ENCODE measurements at places on chromosomes 6 and 20. TPM values are rescaled to one million over a fixed set of nuclear protein-coding genes. Genes with fewer than 3 reads are reported as not detected.
A peak's percentile ranks its signal among the peaks of the same experiment; 100 is the strongest.

GRCh38 chr6:152848919-152849318, 98.3 kb downstream of the VIP start:
- no peak for DNase-seq

- DNase-seq = no peak
These were observed 294.3 kb upstream of the SOX4 start for GRCh38 chr6:21299216-21299615.

The KCNG1 gene
- total RNA-seq = 0.48 TPM

DNA sequence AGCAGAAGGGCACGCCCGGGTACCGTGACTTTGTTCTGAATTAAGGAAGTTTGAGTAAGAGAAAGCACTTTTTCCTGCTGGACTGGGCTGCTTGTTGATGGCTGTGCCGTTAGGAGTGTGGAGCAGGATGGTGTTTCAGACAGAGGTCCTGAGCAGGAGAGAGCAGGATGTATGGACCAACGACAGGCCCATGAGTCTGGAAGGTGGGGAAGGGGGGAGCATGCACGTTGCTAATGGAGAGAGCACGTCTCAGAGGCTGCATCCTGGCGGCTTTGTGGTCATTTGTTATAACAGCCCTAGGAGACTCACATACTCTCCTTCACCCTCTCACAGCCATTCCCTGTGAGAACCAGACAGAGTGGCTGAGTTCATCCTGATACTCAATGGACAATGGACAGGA, 56.8 kb downstream of the PHACTR3 start:
- no peak for DNase-seq

GRCh38 chr6:3415082-3415453, 41.8 kb downstream of the SLC22A23 start:
- DNase-seq = no peak

DNA sequence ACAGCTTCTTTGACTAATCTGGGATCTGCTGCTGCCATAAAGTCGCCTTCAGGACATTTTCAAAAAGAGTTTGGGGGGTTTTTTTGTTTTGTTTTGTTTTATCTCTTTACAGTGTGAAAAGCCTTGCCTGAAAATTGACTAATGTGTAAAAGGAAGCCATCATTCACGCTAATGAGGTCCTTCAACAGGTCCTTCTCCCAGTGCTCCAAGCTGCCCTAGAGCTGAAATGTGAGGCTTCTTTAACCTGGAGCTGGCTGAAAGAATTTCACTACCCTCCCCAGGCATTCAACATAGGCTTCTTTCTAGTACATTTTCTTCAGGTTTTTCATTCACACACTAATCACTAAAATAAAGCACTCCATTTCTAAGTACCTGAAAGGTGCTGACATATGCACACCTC, 145.1 kb upstream of the PRDM1 start:
- no peak for DNase-seq

The FITM2 gene
- 5.1 TPM for total RNA-seq

DNA sequence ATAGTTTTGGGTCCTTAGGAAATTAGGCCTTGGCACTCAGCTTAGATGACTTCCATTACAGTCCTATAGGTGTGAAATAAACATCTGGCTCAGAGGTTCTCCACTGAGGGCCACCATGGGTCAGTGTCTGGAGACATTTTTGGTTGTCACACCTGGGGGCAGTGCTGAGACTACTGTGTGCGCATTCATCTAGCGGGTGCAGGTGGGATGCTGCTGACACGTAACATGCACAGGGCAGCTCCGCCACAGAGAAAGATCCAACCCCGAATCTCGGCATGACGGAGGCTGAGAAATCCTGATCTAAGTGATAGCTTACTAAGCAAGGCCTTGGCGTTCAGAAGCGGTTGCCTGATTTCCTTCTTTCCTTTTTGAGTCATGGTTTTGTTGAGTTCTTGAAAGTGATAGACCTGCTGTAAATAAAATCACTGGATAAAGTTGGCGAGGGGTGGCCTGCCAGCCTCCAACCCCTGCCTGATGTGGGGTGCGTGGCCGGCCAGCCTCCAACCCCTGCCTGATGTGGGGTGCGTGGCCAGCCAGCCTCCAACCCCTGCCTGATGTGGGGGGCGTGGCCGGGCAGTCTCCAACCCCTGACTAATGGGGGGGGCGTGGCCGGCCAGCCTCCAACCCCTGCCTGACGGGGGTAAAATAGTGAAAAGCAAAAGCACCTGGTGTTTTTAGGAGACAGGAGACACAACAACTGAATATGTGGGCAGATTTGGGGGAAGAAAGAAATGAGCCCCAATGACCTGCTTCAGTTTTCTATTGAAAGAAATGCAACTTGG, 158.1 kb downstream of the CDH26 start:
- DNase-seq = no peak

The C6orf52 gene
- not detected for total RNA-seq

- DNase-seq = no peak
These were observed 9.6 kb upstream of the BTN3A2 start for GRCh38 chr6:26355366-26355765.

The NFATC2 gene
- total RNA-seq = 5.1 TPM

- DNase-seq = no peak
These were observed 757 bp upstream of the SAMD3 start for GRCh38 chr6:130223508-130223907.

GRCh38 chr6:85186546-85187175, 263.2 kb upstream of the NT5E start:
- no peak for DNase-seq

DNA sequence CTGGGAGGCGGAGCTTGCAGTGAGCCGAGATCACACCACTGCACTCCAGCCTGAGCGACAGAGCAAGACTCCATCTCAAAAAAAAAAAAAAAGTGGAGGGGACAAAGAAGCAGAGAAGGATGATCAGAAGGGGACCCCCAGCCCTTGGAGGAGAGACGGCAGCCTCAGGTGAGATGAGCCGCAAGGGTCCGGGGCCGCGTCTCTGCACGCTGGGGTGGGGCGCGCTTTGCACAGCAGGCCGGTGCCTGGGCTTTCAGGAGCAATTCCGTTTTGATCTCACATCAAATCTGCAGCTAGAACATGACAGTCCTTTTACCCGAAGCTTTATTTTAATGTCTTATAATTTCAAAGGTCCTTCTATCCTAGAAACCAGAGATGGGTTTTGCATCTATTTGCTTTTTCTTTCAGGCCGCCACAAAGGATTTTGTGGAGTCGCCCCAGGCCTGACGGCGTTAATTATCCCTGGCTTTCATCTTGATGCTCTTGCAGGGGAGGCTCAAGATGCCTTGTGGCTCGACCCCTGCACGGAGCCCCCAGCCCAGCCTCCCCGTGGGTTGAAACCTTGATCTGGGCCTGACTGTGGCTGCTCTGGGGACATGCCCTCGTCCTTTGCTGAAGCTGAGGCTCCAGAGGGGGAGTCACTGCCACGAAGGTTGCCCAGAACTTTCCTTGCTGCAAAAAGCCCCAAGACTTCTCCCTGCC, 17.3 kb downstream of the HRH3 start:
- DNase-seq = no peak

The FLRT3 gene
- 4.8 TPM for total RNA-seq

- DNase-seq = no peak
These were observed 17.8 kb upstream of the GSTA5 start for GRCh38 chr6:52858416-52858815.

DNA sequence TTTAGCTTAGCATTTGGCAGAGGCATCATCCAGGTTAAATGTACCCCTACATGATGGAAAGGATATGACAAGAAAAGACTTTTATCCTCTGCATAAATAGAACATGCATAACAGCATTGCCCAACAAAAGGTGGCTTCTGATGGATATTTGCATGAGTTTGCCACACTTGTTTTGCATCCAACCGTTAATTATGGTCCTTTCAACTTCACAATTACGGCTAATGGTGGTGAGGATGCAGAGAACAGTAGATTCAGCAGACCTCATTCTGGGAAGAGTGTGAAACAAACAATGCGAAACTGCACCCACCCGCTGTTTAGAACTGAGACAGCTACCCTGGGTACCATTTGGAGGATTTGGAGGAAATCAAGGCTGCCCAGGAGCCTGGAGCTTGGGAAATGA, 690.9 kb upstream of the CHD6 start:
- no peak for DNase-seq

DNA sequence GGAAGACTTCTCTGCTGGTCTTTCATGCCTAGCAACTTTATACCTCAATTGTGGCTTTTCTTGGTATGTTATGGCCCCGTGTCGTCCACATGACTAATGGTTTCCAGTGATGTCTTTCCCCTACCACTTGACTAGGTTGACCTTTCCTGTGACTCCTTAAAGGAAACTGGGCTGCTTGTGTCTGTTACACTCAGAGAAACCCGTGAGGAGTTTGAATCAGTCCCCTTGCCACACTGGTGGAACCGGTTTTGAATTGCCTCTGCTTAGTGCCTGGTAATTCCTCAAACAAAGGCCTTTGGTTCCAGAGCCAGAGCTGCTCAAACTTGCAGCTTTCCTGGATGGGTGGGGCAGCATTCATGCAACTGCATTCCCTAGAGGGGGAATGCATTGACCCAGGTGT, 21.9 kb downstream of the ECT2L start:
- DNase-seq = no peak

The EYA4 gene
- 0.23 TPM for total RNA-seq

DNA sequence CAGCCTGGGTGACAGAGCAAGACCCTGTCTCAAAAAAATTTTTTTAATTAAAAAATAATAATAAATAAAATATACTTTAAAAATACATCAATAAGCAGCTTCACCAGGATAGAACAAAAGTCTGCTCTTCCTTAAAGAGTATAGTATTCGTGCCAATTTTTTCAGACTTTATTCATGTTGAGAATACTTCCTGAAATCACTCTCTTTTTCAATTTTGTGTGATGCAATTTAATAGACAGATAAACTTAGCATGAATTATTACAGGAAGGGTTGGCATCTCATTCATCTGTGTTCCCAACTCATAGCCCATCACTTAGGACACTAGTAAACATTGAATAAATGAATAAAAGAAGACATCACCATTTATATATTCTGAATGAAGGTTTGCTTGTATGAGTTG, 52.4 kb downstream of the IPCEF1 start:
- DNase-seq = no peak

DNA sequence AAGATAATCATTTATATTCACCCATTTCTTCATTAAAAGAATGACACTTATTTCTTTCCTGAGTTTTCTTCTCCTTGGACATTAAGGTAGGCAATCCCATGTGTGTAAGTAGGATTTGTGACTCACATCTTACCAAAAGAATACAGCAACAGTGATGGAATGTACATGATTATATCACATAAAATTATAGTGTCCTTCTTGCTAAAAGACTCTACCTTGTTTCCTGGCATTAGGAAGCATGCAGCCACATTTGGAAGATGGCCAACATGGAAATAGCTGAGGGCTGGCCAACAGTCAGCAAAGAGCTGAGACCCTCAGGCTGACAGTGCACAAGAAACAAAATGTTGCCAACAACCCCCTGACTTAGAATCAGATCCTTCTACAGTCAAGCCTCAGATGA, 327.9 kb upstream of the MARCKS start:
- DNase-seq = no peak

- no peak for DNase-seq
These were observed 43.1 kb upstream of the SNX9 start for GRCh38 chr6:157779705-157780604.

DNA sequence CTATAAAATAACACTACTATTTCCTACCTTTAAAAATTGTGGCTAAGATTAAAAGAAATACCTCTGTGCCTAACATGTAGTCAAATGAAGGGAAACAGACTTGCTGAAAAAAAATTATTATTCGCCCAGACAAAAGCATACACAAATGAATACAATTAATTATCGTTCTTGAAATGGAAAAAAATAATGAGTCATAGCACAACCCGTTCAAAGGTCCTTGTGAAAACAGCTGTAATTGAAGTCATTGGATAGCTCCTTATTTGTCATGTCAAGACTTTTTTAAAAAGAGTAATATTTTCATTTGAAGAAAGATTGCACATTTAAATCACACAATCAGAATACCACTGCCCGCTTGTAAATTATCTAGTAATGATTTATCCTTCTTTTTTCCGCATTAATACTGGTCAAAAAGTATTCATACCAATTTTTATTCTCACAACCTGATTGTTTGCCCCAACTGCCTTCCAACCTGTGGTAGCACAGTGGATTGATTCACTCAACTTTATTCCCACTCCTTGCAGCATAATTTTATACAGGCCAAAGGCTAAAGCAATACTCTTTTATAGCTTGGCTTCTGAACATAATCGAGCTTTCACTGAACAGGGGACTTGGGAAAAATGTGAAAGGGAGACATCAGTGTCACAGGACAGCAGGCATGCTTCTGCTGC, 655.2 kb upstream of the MAP3K7 start:
- no peak for DNase-seq

GRCh38 chr20:57655809-57656155, 35.6 kb upstream of the ZBP1 start:
- peak; percentile 14 for DNase-seq

GRCh38 chr6:88825856-88826255, 137.6 kb downstream of the RNGTT start:
- DNase-seq = no peak

The OR14J1 gene
- not detected for total RNA-seq

The SRSF12 gene
- total RNA-seq = 4.8 TPM

DNA sequence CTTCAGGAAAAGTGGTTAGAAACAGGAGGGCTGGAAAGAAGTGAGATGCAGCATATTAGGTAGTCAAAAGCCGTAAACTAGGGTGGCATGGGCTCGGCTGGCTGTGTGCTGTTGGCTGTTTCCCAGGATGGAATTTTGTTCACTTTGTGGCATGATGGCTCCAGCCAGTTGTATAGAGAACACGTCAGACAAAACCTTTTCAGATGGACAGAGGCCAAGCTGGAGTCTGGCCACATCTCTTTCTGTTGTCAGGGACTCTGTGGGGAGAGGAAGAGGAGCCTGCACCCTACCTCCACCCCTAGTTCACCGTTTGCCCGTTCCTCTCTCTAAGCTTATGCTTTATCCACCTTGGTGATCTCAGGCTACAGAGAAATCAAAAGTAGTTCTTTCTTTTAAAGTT, 22.0 kb downstream of the C6orf89 start:
- peak; percentile 72 for DNase-seq

DNA sequence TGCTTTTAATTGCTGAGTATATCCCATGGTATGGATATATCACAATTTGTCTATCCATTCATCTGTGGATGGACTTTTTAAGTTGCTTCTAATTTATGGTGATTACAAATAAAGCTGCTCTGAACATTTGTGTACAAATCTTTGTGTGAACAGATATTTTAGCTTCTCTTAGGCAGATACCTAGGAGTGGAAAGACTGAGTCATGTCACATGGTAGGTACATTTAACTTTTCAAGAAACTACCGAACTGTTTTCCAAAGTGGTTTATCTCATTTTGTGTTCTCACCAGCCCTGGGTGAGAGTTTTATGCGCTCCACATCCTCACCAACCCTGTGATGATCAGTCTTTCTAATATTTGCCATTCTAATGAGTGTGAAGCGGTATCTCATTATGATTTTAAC, 31.0 kb upstream of the ZNFX1 start:
- DNase-seq = no peak

DNA sequence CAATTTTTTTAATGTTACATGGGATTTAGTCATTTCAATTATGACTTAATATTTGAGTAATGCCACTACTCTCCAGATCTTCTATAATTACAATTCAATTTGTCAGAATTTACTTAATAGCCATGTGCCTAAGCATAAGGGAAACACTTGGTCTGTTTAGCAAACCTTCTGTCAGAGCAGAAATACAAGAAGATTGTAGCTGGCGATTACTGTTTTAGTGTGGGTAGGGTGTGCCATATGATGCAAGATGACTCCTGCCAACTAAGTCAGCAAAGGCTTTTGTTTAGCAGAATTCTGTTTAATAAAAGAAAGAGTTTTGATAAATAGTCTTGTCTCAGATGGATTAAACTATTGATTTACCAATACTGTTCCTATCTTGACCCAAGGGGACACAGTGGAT, 455.4 kb downstream of the RNF144B start:
- DNase-seq = no peak

The FBXO30 gene
- 11.8 TPM for total RNA-seq

All from ovary (tissue), 10 donors.